ENCODE measurements at places on chromosomes 4 and X.
A peak's percentile ranks its signal among the peaks of the same experiment; 100 is the strongest.

- no peak for DNase-seq
These were observed 111.4 kb downstream of the NYX start for GRCh38 chrX:41558531-41558930.

- no peak for DNase-seq
These were observed 40.4 kb downstream of the MCUB start for GRCh38 chr4:109600431-109600830.

GRCh38 chr4:149884046-149884445, 68.4 kb upstream of the IQCM start:
- DNase-seq, result no peak

GRCh38 chr4:107213880-107214279, 177.8 kb upstream of the DKK2 start:
- DNase-seq, result no peak

GRCh38 chr4:164571593-164572390, 182.1 kb upstream of the SMIM31 start:
- DNase-seq, result no peak

GRCh38 chr4:41281038-41281634, 24.4 kb downstream of the UCHL1 start:
- peak; percentile 70 for DNase-seq

DNA sequence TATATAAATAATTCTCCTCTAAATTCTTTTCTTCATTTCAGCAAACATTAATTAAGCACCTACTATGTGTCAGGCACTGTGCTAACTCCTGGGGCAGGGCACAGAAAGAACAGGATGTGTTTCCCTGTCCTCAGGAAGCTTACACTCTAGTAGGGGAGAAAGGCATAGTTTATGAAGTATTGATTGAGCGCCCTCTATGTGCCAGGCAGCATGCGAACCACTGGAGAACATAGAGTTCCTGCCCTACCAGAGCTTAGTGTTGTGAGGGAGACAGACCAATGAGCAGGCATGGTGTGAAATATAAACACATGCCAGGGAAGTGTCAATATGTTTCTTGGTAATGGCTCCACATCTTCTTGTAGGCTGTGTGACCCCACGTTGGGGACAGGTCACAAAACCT, 3.7 kb downstream of the ADGRG4 start:
- no peak for DNase-seq
